ENCODE measurements at places on chromosomes 2 and 18. TPM values are rescaled to one million over a fixed set of nuclear protein-coding genes. Genes with fewer than 3 reads are reported as not detected.

CRYGD gene
- total RNA-seq: not detected

ECEL1 gene
- total RNA-seq: not detected

HSBP1L1 gene
- total RNA-seq: not detected

STK16 gene
- 14.4 TPM for total RNA-seq

KANSL1L gene
- 3.5 TPM for total RNA-seq

ADRA2B gene
- 0.03 TPM for total RNA-seq

TEKT4 gene
- not detected for total RNA-seq

POTEC gene
- not detected for total RNA-seq

CEP76 gene
- 3.6 TPM for total RNA-seq

ALKAL2 gene
- not detected for total RNA-seq

NETO1 gene
- not detected for total RNA-seq

ADAM17 gene
- 9.9 TPM for total RNA-seq

INPP5D gene
- total RNA-seq: not detected

DNA sequence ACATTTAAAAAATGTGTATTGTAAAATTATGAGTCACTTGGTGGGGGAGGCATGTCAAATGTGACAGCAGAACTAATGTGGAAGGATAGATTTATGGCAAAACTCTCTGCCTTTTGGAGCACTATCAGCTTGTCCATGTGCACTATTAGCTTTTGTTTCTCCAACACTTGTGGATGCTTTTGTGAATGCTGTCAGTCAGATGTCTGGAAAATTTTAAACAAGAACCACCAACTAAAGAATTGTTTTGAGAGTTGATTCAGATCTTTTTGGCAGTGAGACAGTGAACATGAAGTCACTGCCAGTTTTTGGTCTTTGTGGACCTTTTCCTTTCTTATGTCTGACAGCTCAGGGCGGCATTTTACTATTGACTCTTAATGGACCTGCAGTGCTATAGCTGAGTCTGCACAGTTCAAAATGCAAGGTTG lies 72.4 kb downstream of the KIAA1328 start:
- no peak for DNase-seq

- DNase-seq: no peak
These were observed 990.9 kb upstream of the ACVR2A start for GRCh38 chr2:146853741-146854444.

GRCh38 chr2:133142087-133142486 lies 426.2 kb downstream of the NCKAP5 start:
- no peak for DNase-seq

- DNase-seq: no peak
These were observed 21.0 kb downstream of the NOP58 start for GRCh38 chr2:202286595-202286994.

DNA sequence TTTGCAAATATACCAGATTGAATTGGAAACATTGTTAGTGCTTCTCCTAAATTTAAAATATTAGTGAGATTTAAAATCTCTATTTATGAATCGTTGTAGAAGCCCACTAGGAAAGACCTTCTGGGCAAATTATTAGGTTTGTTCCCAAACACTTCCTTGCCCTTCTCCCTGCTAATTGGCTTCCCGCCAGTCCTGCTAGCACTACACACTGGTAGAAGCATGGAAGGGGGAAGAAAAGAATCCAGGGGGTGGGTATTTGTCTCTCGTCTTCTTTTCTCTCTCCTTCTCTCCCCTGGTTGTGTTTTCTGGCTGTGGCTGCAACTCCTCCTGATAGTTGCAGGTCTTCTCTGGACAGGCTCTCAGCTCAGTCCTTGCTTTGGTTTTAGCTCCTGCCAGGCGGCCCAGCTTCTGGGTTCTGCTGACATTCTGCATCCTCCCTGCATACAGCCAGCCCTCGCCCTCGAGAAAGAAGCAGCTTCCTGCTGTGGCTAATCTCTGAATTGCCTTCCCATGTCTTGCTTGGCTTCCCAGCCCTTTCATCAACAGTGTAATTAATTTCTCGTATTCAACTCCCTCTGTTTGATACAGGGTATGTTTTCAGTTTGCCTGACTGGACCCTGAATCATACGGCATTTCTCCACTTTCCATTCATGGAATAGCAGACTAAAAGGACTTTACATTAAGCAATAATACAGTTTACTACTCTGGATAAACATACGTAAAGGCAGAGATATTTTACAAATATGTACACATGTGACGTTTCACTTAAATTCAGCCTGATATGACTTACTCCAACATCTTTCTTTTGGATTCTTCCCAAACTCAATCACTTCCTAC lies 6.9 kb upstream of the PARD3B start:
- DNase-seq: peak; percentile 63

- DNase-seq: no peak
These were observed 54.1 kb downstream of the ATP8B1 start for GRCh38 chr18:57748770-57749603.

DNA sequence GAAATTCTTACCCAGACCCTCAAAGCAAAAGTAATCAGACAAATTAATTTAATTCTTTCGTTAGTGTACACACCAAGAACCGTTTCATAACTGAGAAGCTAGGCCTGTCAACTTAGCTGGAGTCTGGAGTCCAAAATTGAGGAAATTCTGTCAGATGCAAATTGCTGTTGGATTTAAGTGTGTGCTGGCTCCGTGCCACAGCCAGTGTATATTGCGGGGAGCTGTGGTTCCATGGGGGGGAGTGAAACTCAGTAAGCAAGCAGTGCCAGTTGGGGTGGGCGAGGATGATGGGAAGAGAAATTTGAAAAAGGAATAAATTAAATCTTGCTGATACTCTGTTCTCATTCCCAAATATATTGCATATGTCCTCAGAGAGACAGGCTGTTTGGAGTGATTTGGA lies 4.0 kb downstream of the ARPC2 start:
- no peak for DNase-seq

DNA sequence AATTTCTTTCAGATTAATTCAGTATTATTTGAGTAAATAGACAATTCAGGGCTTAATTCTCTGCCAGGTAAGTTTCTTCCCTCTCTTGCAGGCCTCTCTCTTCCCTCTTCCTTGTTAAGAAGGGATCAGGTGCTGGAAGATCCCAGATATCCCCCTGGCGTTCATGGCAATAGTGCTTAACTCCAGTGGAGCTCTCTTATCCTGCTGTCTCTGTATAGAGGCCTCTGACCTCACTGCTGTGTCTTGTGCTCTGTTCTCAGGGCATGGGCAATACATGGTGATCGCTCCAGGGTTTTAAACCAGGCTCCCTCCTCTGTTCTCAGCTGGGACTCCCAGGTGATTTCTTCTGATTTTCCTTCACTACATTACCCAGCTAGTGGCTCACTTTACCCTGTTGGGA lies 226.8 kb downstream of the MC4R start:
- no peak for DNase-seq

- DNase-seq: no peak
These were observed 65.4 kb downstream of the TACR1 start for GRCh38 chr2:75133621-75134570.

GRCh38 chr2:101823347-101823791 lies 125.9 kb downstream of the MAP4K4 start:
- peak; percentile 18 for DNase-seq

DNA sequence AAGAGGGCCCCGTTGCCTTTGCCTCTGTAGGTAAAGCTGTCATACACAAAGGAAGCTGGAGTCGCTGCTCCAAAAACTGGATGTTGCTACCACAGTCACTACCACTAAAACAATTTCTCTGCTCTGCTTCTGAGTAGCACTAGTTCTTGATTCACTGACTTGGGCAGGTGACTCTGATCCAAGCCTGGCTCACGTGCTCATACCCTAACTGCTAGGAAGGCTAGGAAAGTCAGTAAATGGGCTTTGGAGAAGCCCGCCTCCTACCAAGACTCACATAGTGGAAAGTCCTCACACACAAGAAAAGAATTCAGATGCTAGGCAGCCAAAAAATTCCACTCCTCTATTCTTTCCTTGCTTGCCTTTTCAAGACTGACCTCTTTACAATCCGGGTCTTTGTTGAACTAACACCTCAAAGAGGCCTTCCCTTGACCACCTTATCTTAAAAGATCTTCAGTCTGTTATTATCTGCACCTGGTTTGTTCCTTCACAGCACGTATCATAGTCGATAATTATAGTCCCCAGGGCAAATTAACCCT lies 11.4 kb upstream of the DYNC1I2 start:
- DNase-seq: no peak

- peak; percentile 78 for DNase-seq
These were observed 191.8 kb downstream of the FTCDNL1 start for GRCh38 chr2:199659207-199659606.

DNA sequence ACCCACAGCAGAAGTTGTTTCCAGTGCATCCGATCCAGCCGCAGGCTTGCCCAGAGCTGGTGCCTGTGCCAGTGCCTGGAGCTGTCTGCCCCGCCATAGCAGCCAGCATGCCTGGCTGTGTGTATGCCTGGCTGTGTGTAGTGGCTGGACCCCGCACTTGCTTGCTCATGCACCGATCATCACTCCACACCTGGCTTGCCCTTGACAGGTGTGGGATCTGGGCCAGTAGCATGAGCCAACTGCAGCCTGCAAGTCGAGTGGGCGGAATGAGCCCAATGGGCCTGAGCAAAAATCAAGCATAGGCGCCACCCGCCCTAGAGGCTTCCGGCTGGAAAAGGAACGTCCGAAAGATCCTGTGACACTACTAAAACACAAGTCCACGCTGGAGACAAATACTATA lies 74.5 kb downstream of the EPB41L3 start:
- DNase-seq: no peak

DNA sequence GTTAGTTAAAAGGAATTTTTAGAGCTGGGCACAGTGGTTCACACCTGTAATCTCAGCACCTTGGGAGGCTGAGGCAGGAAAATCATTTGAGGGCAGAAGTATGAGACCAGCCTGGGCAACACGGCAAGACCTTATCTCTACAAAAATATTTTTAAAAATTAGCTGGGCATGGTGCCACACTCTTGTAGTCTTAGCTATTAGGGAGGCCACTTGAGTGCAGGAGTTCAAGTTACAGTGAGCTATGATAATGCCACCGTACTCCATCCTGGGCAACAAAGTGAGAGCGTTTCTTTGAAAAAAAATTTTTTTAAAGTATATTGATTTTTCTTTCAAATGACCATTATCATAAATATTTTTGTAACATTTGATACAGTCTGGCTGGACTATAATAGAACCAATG lies 93.6 kb upstream of the FAM117B start:
- no peak for DNase-seq

- no peak for DNase-seq
These were observed 119.0 kb downstream of the GCA start for GRCh38 chr2:162462911-162463310.

DNA sequence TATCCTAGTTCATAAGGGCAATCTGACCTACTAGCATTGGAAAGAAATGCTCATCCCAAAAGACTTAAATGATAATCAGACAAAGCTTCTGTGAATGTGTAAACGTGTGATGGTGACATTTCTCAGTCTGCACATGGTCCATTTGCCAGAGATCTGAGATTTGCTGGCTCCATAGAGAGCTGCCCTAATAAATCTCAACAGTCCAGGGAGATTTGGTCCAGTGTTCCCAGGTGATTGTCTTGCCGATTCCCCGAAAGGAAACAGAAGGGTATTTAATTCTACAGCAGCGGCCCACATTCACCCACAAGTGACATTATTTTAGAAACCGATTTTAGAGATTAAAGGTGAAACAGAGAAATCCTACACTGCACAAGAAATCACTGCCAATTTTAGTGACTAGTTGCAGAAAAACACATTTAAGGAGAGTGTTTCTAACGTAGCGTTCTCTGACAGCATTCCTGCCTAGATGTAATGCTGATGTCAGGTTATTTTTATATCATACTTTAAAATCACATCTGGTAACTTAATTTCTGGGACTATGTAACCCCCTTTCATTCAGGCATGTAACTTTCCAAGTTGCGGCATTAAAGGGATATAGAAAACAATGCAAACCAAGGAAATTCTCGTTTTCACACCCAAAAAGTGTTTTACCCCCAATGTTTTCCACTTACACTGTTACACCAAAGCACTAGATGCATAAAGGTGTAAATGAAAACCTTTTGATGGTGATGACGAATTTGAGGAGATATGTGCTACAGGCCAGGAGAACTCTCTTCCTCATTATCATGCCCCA lies 231.9 kb upstream of the FN1 start:
- no peak for DNase-seq
